H7 (cell line): ENCODE measurements at places on chromosomes 12 and 14. TPM values are rescaled to one million over a fixed set of nuclear protein-coding genes. Genes with fewer than 3 reads are reported as not detected.

CCDC197 gene
- total RNA-seq = not detected in 2 replicates

BORCS5 gene
- 7.4 and 7.5 TPM in 2 replicates for total RNA-seq

USP44 gene
- total RNA-seq = 102 and 142 TPM in 2 replicates

OR4K17 gene
- total RNA-seq = not detected in 2 replicates

INSM2 gene
- total RNA-seq = not detected in 2 replicates

TAS2R8 gene
- not detected in 2 replicates for total RNA-seq

LRRC43 gene
- 0.22 TPM in 1 of 2 replicates, not detected in the other for total RNA-seq

SLC5A8 gene
- not detected in 2 replicates for total RNA-seq

P3H3 gene
- total RNA-seq = 38.0 and 46.9 TPM in 2 replicates

EAPP gene
- total RNA-seq = 28.7 and 41.5 TPM in 2 replicates

LRTM2 gene
- total RNA-seq = 0.42 TPM in 1 of 2 replicates, not detected in the other

NKX2-8 gene
- not detected in 2 replicates for total RNA-seq

SDS gene
- total RNA-seq = 0.33 and 0.66 TPM in 2 replicates

FLVCR2 gene
- 2.7 and 4.6 TPM in 2 replicates for total RNA-seq

PIGH gene
- 8.2 and 8.8 TPM in 2 replicates for total RNA-seq

OTUB2 gene
- total RNA-seq = 3.0 and 4.4 TPM in 2 replicates

CCNB1IP1 gene
- total RNA-seq = 174 and 295 TPM in 2 replicates

CMA1 gene
- not detected in 2 replicates for total RNA-seq

GRIP1 gene
- 73.8 and 131 TPM in 2 replicates for total RNA-seq

TEAD4 gene
- total RNA-seq = 67.7 and 70.9 TPM in 2 replicates

ING4 gene
- total RNA-seq = 26.9 and 31.2 TPM in 2 replicates

SSTR1 gene
- total RNA-seq = 2.0 and 10.8 TPM in 2 replicates

KRT79 gene
- total RNA-seq = not detected in 2 replicates

DPPA3 gene
- 3.0 and 3.4 TPM in 2 replicates for total RNA-seq

C12orf50 gene
- total RNA-seq = not detected in 2 replicates

HOXC12 gene
- total RNA-seq = not detected in 2 replicates

RTL1 gene
- total RNA-seq = not detected in 2 replicates

GPRC5D gene
- 0.31 TPM in 1 of 2 replicates, not detected in the other for total RNA-seq

TMCC3 gene
- total RNA-seq = 0.62 and 1.3 TPM in 2 replicates

DAO gene
- total RNA-seq = not detected in 2 replicates

VDR gene
- 0.03 TPM in 1 of 2 replicates, not detected in the other for total RNA-seq

ANO2 gene
- 0.76 and 2.1 TPM in 2 replicates for total RNA-seq

SIX4 gene
- 24.7 and 25.8 TPM in 2 replicates for total RNA-seq

CCDC60 gene
- 3.5 TPM in 1 of 2 replicates, not detected in the other for total RNA-seq

ACOT4 gene
- total RNA-seq = 0.70 and 0.80 TPM in 2 replicates

OR4E2 gene
- total RNA-seq = not detected in 2 replicates

FGF23 gene
- total RNA-seq = 0.17 and 0.37 TPM in 2 replicates

ATG101 gene
- total RNA-seq = 67.3 and 75.7 TPM in 2 replicates

COCH gene
- total RNA-seq = 9.4 and 11.4 TPM in 2 replicates

SLC38A6 gene
- 6.1 and 7.2 TPM in 2 replicates for total RNA-seq
